Stimulated activated CD8-positive, alpha-beta memory T cell treated with anti-CD3 and anti-CD28 coated beads, Interleukin-7, amount 100 ng/mL, for 24 hours (primary cell): ENCODE measurements at places on chromosomes 11 and 22.
A peak's percentile ranks its signal among the peaks of the same experiment; 100 is the strongest.

DNA sequence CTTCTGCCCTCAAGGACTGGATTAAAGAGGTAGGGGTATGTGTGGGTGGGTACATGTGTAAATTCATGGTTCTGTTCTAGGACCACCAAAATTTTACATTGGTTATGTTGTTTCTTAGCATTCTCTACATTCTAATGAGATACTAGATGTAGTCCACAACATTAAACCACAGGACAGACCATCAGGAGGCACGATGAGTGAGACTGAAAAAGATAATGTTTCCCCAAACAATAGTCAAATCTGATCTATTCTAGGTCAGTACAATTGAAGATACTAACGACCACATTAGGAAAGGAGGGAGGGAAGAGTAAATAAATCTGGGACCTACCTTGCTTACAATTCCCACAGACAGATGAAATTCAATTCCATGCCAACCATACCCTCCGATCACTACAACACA lies 42.2 kb downstream of the MRTFA start:
- no peak for DNase-seq

DNA sequence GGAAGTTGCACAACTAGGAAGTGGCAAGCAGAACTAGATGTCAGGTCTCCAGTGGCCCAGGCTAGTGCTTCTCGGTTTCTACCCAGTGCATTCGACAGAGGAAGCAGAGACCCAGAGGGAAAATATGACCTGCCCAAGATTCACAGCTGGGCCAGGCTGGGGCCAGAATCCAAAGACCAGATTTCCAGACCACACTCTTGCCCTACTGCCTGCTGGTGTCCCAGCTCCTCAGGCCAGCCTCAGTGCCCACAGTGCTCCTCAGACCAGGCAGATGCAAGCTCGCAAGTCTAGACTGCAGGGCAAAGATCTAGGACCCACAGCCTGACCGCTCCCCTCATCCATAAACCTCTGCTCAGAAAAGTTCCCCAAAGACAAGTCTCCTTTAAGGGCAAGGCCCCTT lies 262.6 kb downstream of the BUD13 start:
- no peak for DNase-seq

- DNase-seq = no peak
These were observed 14.1 kb downstream of the TNKS1BP1 start for GRCh38 chr11:57310630-57311086.

- no peak for DNase-seq
These were observed 38.7 kb downstream of the KCNJ1 start for GRCh38 chr11:128828350-128828749.

- no peak for DNase-seq
These were observed 18.0 kb downstream of the PAAF1 start for GRCh38 chr11:73894725-73895335.

- no peak for DNase-seq
These were observed 10.0 kb upstream of the RAB1B start for GRCh38 chr11:66258473-66258893.

GRCh38 chr11:116415095-116415494 lies 357.7 kb downstream of the BUD13 start:
- no peak for DNase-seq

GRCh38 chr22:46122511-46122971 lies 27.8 kb upstream of the PPARA start:
- DNase-seq = peak; percentile 48

DNA sequence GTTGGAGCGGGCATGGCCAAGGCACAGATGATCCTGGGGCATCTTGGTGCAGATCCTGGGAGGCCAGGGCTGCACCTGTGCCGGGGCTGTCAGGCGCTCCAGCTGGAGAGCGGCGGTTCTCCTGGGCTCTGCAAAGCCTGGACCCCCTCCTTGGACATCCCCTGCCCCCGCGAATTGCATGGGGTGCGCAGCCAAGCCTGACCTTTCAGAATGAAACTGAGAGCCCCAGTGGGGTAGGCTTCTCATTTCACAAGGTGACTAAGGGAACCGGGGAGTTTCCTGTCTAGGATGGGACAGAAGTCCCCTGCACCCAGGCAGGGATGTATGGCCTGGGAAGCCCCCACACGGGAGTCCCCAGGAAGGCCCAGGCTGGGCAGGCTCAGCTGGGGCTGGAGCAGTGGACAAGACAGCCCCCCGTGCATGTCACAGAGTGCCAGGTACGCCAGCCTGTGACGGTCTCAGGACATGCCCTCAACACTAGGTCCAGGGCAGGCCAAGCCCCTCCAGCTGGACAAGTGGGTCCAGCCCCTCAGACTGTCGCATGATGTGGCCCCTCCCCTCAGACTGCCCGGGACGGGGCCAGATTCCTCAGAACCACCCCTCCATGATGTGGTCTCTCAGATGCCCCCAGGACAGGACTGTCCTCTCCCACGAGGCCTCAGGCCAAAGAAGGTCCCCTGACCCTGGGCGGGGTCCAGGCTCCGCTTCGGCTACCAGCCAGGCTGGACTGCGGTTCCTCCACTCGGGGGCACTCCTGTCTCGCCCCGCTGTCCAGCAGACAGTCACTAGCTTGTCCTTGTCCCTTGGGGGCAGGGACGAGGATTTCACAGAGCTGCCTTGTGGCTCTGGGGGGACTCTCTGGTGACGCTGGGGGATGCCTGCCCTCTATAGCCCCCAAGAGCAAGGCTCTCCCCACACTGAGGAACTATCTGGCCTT lies 2.3 kb downstream of the LSP1 start:
- no peak for DNase-seq

DNA sequence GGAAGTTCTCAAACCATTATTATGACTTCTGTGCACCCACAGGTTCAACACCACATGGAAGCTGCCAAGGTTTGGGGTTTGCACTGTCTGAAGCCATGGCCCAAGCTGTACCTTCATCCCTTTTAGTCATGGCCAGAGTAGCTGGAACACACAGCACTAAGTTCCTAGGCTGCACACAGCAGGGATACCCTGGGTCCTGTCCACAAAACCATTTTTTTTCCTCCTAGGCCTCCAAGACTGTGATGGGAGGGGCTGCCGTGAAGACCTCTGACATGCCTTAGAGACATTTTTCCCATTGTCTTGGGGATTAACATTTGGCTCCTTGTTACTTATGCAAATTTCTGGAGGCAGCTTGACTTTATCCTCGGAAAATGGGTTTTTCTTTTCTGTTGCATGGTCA lies 42.7 kb downstream of the DDIAS start:
- no peak for DNase-seq

DNA sequence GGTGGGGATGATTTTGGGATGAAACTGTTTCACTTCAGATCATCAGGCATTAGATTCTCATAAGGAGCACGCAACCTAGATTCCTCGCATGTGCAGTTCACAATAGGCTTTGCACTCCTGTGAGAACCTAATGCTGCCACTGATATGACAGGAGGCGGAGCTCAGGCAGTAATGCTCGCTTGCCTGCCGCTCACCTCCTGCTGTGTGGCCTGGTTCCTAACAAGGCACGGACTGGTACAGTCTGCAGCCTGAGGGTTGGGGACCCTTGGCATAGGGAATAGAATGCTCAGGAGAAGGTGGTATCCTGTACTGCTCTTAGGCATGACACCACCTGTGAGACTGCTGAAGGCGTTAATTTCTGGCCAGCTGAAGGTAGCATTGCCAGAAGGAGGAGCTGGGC lies 47.0 kb downstream of the STIM1 start:
- no peak for DNase-seq

DNA sequence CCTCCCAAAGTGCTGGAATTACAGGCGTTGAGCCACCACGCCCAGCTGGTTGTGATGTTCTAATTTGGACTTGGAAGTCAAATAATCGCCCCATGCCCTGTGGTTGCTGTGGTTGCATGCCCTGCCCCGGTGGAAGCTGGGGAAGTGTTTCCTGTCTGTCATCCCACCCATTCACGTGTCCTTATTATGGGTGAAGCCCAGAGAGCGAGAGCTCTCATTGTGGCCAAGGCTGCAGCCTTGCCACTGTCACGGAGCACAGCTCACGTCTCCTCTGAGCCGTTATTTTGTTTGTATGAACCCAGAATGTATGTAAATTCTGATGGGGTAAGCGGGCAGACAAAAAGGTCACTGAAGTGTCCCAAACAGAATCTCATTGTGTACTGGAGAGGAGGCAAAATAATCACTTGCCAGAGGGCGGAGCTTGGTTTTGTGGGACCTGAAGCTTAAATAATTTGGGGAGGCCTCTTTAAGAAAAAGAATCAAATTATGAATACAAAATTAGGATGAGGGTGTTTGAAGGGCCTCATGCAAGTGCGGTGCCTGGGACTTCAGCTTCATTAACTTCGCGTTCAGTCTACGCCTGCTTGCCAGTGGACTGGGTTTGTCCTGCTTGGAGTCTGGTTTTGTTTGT lies 25.8 kb upstream of the TREH start:
- no peak for DNase-seq

DNA sequence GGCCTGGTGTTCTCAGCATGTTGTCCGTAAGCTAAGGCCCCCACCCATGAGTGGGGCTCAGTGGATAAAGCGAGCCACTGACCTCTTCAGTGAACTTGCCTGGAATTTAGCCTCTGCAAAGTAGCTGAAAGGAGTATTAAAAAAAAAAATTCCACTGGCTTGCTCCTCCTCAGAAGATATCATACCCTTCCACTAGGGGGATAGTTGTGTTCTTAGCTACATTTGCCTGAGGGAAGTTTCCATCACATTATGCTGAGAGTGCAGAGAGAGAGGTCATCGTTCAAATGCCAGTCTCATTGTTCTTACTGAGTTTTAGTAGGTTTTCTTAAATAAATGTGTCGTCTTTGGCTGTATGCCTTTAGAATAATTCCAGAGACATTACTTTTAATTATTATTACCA lies 879.7 kb downstream of the JRKL start:
- DNase-seq = no peak

- no peak for DNase-seq
These were observed 2.6 kb upstream of the RAB3IL1 start for GRCh38 chr11:61919705-61920631.

GRCh38 chr22:42889304-42889703 lies 32.2 kb upstream of the ARFGAP3 start:
- no peak for DNase-seq

GRCh38 chr22:36406721-36407120 lies 19.0 kb upstream of the MYH9 start:
- no peak for DNase-seq

GRCh38 chr11:1150769-1151365 lies 6.9 kb upstream of the MUC5AC start:
- no peak for DNase-seq

GRCh38 chr11:32099516-32099915 lies 8.6 kb downstream of the RCN1 start:
- no peak for DNase-seq
